ENCODE measurements at places on chromosomes 16 and 17.

- no peak for DNase-seq
Measured at GRCh38 chr16:49542391-49542891, 168.8 kb downstream of the C16orf78 start.

GRCh38 chr17:78709751-78710181, 72.3 kb downstream of the CYTH1 start:
- DNase-seq = no peak

DNA sequence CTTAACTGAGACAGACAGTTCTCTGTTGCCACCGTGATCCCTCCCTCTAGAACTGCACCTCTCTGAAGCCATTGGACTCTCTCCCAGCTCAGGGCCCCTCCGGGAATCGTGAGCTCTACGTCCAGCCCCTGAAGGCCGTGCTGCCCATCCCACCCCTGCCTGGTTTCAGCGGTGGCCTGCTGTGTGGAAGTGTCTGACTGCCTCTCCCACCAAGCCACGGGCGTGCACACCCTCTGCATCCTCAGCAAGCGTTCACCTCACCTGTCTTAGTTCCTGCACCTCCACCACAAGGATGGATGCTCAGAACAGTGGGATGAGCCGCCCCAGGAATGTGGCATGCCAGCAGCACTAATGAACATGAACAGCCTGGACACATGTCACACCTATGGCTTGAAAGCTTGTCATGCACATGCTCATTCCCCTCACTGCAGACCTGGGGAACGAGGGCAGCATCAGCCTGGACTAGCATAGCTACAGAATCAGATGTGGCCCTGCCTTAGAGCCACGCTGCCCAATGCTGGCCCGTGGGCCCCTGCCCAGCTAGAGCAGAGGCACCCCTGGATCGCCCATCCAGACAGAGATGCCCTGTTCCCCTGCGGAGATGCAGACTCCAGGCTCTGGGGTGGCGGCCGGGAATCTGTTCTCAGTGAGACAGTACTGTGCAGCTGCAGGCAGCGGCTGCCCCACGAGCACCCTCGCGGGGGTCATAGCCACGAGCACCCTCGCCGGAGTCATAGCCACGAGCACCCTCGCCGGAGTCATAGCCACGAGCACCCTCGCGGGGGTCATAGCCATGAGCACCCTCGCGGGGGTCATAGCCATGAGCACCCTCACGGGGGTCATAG, 73.7 kb upstream of the CHMP6 start:
- DNase-seq = no peak

- DNase-seq = no peak
Measured at GRCh38 chr17:46202424-46202823, 9.2 kb upstream of the KANSL1 start.

- no peak for DNase-seq
Measured at GRCh38 chr17:81193470-81194224, 27.6 kb upstream of the AATK start.

- DNase-seq = peak; percentile 84
Measured at GRCh38 chr17:81346090-81346907, 49.0 kb upstream of the BAHCC1 start.

Data from T-helper 2 cell (primary cell).